ENCODE measurements at places on chromosomes 13 and 19. TPM values are rescaled to one million over a fixed set of nuclear protein-coding genes. Genes with fewer than 3 reads are reported as not detected.

CABP5 gene
- total RNA-seq: not detected

CLC gene
- not detected for total RNA-seq

TEX29 gene
- 0.22 TPM for total RNA-seq

PTBP1 gene
- total RNA-seq: 460 TPM

ZNF790 gene
- total RNA-seq: 3.0 TPM

PABPC3 gene
- 0.04 TPM for total RNA-seq

NTN5 gene
- not detected for total RNA-seq

NLRP7 gene
- total RNA-seq: 3.2 TPM

LAIR1 gene
- 0.33 TPM for total RNA-seq

PRX gene
- 10.7 TPM for total RNA-seq

STRN4 gene
- 188 TPM for total RNA-seq

RFPL4A gene
- total RNA-seq: not detected

CDC42EP5 gene
- 4.3 TPM for total RNA-seq

SAMD4B gene
- total RNA-seq: 113 TPM

STARD13 gene
- 0.73 TPM for total RNA-seq

NLRP8 gene
- not detected for total RNA-seq

GYS1 gene
- total RNA-seq: 35.2 TPM

RNF225 gene
- 0.70 TPM for total RNA-seq

PTGIR gene
- 0.18 TPM for total RNA-seq

TGFBR3L gene
- total RNA-seq: not detected

PRODH2 gene
- not detected for total RNA-seq

ICAM4 gene
- 1.7 TPM for total RNA-seq

JUND gene
- 173 TPM for total RNA-seq

ZNF415 gene
- 5.5 TPM for total RNA-seq

PSG6 gene
- not detected for total RNA-seq

ZNF816 gene
- total RNA-seq: 22.2 TPM

CYP2A6 gene
- total RNA-seq: not detected

ZNF419 gene
- total RNA-seq: 12.5 TPM

FIZ1 gene
- total RNA-seq: 4.7 TPM

PGLYRP1 gene
- not detected for total RNA-seq

CCL25 gene
- not detected for total RNA-seq

SOX1 gene
- 0.15 TPM for total RNA-seq

PTGER1 gene
- total RNA-seq: 0.22 TPM

KLK4 gene
- total RNA-seq: not detected

GARIN5A gene
- total RNA-seq: 4.5 TPM

OVOL3 gene
- not detected for total RNA-seq

ATP8B3 gene
- 7.4 TPM for total RNA-seq

PRR36 gene
- total RNA-seq: 0.14 TPM

STK11 gene
- total RNA-seq: 96.3 TPM

LYPD4 gene
- total RNA-seq: not detected

MBD3L2 gene
- not detected for total RNA-seq

CYP4F12 gene
- total RNA-seq: not detected

GAPDHS gene
- total RNA-seq: 0.07 TPM

ZNF791 gene
- total RNA-seq: 10.2 TPM

UBE2S gene
- total RNA-seq: 369 TPM

ARHGAP35 gene
- total RNA-seq: 23.3 TPM

PDE4C gene
- total RNA-seq: 1.4 TPM

ISOC2 gene
- total RNA-seq: 178 TPM

CYP2A7 gene
- not detected for total RNA-seq

ELSPBP1 gene
- total RNA-seq: not detected

Measured in H7 (cell line).